ENCODE measurements at places on chromosomes 7 and 10. TPM values are rescaled to one million over a fixed set of nuclear protein-coding genes. Genes with fewer than 3 reads are reported as not detected.

DNA sequence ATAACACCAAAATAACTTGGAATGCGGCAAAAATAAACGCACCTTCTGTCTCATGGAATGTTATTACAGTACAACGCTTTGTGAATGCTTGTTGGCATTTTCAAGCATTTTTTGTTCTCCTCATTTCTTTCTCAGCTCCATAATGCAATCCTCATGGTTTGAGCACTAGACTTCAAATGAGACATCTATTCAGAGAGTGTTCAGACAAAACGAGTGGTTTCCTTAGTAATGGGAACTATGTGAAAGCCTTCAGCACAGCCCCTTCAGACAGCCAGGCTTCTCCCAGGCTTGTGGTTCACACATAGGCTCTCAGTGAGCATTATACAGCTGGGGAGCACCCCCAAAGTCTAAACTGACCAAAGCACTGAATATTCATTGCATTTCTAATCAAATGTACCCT is 8.6 kb upstream of the LRRN3 start:
- peaks cover 22% of the 10 kb centered on the region for H3K4me1 ChIP-seq
- H3K4me3 ChIP-seq, result peak overlapping the region; percentile 40
- peak overlapping the region; percentile 82 for H3K27ac ChIP-seq
- no peaks in the 10 kb centered on the region for H3K36me3 ChIP-seq
- no peaks in the 10 kb centered on the region for H3K27me3 ChIP-seq
- DNase-seq, result peak; percentile 84

DNA sequence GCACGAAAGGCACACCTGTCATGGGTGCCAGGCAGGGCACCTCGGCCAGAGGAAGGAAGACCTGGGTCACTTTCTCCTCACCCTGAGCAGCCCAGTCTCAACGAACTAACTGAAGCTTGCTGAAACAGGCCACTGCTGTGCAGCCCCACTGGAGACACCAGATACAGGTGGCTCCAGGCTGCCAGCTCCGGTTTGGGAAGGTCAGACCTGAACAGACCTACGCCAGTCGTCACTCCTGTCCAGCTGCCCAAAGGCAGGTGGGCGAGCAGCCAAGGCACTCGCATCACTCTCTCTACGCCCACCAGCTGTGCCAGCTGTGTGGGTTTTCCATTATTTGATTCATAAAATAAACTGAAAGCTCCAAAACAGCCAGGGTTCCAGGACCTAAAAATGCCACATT is 256.1 kb downstream of the ZMYND11 start:
- H3K4me3 ChIP-seq, result no peak overlapping the region
- no peaks in the 10 kb centered on the region for H3K27me3 ChIP-seq
- no peak for DNase-seq

- H3K27me3 ChIP-seq, result no peaks in the 10 kb centered on the region
- no peaks in the 10 kb centered on the region for H3K36me3 ChIP-seq
- peak; percentile 8 for DNase-seq
- H3K27ac ChIP-seq, result no peak overlapping the region
Observed at GRCh38 chr7:20647908-20648776, 32.7 kb downstream of the ABCB5 start.

DNA sequence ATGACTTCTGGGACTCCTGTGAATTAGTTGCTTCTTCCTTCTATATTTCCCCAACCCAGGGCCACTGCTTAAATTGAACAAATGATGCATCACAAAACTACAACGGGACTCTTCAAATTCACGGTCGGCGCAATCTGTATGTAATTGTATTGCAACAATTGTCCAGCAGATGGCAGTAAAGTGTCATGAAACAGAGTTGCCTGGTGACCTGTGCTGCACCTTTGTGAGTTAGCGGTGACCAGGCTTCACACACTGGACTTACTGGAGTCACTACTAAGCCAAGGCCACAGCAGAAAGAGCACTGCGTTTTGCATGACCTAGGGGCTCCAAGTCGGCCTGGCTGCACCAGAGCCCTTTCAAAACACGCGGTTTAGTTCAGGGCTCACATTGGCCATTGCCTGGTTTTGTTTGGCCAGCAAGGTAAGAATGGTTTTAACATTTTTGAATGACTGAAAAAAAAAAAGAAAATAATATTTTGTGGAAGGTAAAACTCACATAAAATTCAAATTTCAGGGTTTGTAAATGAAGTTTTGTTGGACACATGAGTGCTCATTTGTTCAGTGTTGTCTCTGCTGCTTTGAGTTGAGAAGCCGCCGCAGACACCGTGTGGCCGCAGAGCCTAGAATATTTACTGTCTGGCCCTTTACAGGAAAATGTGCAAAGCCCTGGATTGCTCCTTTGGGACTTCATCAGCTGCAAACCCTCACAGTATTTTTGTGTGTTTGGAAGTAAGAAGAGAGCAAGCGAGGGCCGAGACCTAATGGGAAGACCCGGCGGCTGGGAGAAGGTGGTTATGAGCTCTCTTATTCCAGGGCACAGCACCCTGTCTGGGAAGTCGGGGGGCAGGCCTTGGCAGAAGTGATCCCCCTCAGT is 23.2 kb upstream of the ZNF32 start:
- no peak overlapping the region for H3K27ac ChIP-seq
- H3K36me3 ChIP-seq, result no peaks in the 10 kb centered on the region
- no peaks in the 10 kb centered on the region for H3K27me3 ChIP-seq
- H3K4me1 ChIP-seq, result peaks cover 7% of the 10 kb centered on the region
- peak; percentile 47 for DNase-seq

GRCh38 chr7:115976651-115977050 is 53.9 kb downstream of the TFEC start:
- DNase-seq, result no peak
- H3K4me1 ChIP-seq, result no peaks in the 10 kb centered on the region
- H3K4me3 ChIP-seq, result no peak overlapping the region
- H3K27ac ChIP-seq, result no peak overlapping the region
- H3K27me3 ChIP-seq, result no peaks in the 10 kb centered on the region

GRCh38 chr10:103736763-103737162 is 118.6 kb downstream of the SH3PXD2A start:
- no peaks in the 10 kb centered on the region for H3K36me3 ChIP-seq
- peaks cover 17% of the 10 kb centered on the region for H3K4me1 ChIP-seq
- no peak overlapping the region for H3K27ac ChIP-seq
- DNase-seq, result no peak
- no peak overlapping the region for H3K4me3 ChIP-seq
- H3K27me3 ChIP-seq, result no peaks in the 10 kb centered on the region

RADIL gene
- 0.22 TPM for total RNA-seq

- peak overlapping the region; percentile 41 for H3K27ac ChIP-seq
- no peak overlapping the region for H3K4me3 ChIP-seq
- peak; percentile 100 for DNase-seq
- no peaks in the 10 kb centered on the region for H3K36me3 ChIP-seq
- H3K27me3 ChIP-seq, result no peaks in the 10 kb centered on the region
- peaks cover 4% of the 10 kb centered on the region for H3K4me1 ChIP-seq
Observed at GRCh38 chr7:18866359-18867036, 250.9 kb downstream of the TWIST1 start.

PLAC9 gene
- 2.3 TPM for total RNA-seq

DNA sequence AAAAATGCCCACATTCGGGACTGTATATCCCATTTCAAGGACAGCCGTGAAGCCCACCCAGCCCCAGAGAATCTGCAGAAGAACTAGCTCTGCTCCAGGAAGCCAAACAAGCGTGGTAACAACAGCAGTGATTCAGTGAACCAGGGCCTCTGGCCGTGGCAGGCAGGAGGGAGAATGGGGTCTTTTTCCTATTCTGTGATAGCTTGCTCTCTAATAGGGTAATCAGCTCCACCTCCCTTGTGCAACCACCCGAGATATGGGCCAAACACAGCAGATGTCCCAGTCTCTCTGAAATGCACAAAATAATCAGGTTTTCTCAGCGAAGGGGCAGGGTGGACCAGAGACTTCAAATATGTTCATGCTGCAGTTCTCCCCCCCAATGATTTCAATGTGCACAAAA is 35.8 kb downstream of the CHST15 start:
- H3K36me3 ChIP-seq, result no peaks in the 10 kb centered on the region
- peaks cover 3% of the 10 kb centered on the region for H3K27me3 ChIP-seq
- no peak for DNase-seq

MCM10 gene
- 1.5 TPM for total RNA-seq

CADPS2 gene
- 6.4 TPM for total RNA-seq

DNA sequence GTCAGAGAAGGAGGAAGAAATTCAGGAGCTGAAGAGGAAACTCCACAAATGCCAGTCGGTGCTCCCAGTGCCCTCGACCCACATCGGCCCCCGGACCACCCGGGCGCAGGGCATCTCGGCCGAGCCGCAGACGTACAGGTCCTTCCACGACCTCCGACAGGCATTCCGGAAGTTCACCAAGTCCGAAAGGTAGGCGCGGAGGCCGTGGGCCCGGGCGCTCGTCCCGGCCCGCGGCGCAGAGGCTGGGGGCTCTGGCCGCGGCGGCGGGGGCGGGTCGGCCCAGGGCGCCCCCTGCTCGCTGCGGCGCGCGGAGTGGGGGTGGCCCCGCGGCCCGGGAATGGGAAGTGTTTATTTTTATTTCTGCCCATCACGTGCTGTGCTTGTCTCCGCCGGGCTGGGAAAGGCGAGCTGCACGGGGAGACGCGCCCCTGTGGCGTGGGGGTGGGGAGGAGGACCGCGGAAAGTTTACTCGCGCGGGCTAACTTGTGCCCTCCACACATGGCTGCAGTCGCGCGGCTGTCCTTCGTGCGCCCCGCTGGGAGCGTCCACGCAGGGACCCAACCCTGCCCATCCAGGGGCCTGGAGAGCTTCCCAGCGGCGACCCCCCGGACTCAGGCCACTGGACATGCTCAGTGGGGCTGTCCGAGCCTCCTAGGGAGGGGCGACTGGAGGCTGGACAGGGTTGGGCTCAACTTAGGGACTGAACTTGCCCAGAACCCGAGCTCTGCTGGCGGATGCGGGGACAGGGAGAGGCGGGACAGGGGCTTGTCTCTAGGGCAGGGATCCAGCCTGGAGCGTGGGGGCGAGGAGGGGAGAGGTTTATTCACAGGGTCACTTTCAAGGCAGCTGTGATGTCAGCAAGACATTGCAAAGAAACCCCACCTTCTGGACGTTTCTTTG is 82.6 kb upstream of the PRKG1 start:
- no peak for DNase-seq
- peak overlapping the region; percentile 70 for H3K4me3 ChIP-seq
- peaks cover 8% of the 10 kb centered on the region for H3K4me1 ChIP-seq
- H3K27ac ChIP-seq, result peak overlapping the region; percentile 74
- no peaks in the 10 kb centered on the region for H3K36me3 ChIP-seq

TSPAN15 gene
- 9.4 TPM for total RNA-seq

KLF14 gene
- not detected for total RNA-seq

PLXDC2 gene
- total RNA-seq, result 44.5 TPM

ANXA11 gene
- total RNA-seq, result 102 TPM

DNA sequence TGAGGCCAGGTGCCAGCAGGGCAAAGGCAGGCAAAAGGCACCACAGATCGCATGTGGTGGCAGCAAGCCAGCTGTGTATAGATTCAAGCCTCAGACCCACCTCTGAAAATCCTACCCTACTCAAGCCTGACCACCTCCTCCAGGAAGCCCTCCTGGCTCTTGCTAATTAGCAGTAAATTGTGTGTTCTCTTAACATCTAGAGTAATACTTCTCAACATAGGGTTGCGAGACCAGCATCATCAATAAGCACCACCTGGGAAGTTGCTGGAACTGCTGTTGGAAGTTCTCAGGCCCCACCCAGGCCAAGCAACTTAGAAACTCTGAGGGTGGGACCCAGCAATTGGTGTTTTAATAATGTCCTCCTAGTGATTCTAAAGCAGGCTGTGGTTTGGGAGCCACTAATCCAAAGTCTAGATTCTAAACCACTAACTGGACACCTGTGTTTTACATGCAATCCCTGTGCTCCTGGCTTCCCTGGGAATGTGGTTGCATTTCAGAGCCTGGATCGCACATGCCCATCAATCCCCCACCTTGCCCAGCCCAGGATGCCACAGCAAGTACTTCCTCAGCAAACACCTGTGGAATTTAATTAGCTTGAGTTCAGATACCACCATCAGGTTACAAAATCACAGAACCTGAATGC is 46.2 kb downstream of the KCNMA1 start:
- H3K27me3 ChIP-seq, result no peaks in the 10 kb centered on the region
- no peak overlapping the region for H3K27ac ChIP-seq
- no peaks in the 10 kb centered on the region for H3K36me3 ChIP-seq
- no peak overlapping the region for H3K4me3 ChIP-seq

SNCG gene
- 3.0 TPM for total RNA-seq

MBL2 gene
- total RNA-seq, result not detected

GRCh38 chr10:125038637-125039036 is 96.7 kb downstream of the ZRANB1 start:
- H3K27ac ChIP-seq, result no peak overlapping the region
- H3K36me3 ChIP-seq, result no peaks in the 10 kb centered on the region
- H3K4me3 ChIP-seq, result no peak overlapping the region
- H3K4me1 ChIP-seq, result peaks cover 69% of the 10 kb centered on the region

TDRD1 gene
- not detected for total RNA-seq

GRCh38 chr7:15332956-15333355 is 228.9 kb downstream of the AGMO start:
- no peak overlapping the region for H3K4me3 ChIP-seq
- DNase-seq, result no peak
- peaks cover 2% of the 10 kb centered on the region for H3K27me3 ChIP-seq
- H3K4me1 ChIP-seq, result no peaks in the 10 kb centered on the region

DNA sequence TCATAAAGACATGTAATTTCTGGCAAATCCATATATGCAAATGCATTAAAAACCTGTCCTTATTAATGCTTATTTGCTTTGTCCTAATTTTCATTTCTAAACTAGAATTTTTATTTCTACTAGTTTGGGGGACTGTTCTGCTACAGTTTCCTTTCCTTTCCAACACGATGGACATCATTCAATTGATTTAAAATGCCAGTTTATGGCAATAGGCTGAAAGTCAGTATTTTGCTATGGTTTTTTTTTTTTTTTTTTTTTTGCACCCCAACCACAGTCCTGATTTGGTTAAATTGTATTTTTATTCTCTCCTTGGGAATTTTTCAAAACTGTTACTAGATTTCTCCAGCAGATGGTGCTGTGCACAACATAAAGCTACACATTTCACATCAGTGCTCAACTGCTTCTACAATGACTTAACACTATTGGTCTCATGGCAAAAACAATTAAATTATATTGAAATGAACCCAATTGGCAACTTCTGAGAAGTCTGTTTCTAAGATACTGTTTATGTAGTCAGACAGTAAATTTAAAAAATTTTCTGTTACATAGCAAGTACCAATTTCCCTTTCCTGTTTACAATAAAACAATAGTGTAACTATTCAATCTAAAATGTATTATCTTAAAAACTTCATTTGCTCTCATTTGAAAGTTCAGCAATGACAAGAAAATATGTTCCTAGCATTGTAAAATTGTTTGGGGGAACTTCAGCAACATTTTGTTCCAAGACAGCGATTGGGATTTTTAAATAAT is 193.8 kb upstream of the CCDC6 start:
- no peaks in the 10 kb centered on the region for H3K36me3 ChIP-seq
- H3K4me1 ChIP-seq, result no peaks in the 10 kb centered on the region
- H3K27me3 ChIP-seq, result no peaks in the 10 kb centered on the region
- H3K27ac ChIP-seq, result no peak overlapping the region

DNA sequence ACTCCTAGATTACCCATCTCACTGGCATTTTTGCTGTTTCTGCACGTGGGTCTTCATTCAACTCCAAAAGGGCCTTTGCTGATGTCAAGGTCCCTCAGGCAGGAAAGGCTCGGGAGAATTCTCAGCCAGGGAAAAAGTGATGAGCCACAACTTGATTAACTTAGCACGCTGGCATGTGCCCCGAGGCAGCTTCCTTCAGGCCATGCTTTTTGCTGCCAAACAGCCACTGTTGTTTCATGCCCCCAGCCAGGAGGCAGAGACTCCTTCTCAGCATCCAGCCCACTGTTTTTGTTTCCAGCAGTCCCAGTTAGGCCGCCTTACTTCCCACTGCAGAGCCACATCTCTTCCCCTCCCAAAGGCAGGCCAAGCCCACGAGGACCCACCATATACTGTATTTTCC is 266.5 kb upstream of the YAE1 start:
- H3K27me3 ChIP-seq, result no peaks in the 10 kb centered on the region
- no peaks in the 10 kb centered on the region for H3K4me1 ChIP-seq
- DNase-seq, result no peak
- no peak overlapping the region for H3K27ac ChIP-seq
- no peaks in the 10 kb centered on the region for H3K36me3 ChIP-seq
- H3K4me3 ChIP-seq, result no peak overlapping the region

DNAH11 gene
- total RNA-seq, result 0.43 TPM
